NCI-H1436 (cell line): ENCODE measurements at places on chromosomes 1 and 21.

DNA sequence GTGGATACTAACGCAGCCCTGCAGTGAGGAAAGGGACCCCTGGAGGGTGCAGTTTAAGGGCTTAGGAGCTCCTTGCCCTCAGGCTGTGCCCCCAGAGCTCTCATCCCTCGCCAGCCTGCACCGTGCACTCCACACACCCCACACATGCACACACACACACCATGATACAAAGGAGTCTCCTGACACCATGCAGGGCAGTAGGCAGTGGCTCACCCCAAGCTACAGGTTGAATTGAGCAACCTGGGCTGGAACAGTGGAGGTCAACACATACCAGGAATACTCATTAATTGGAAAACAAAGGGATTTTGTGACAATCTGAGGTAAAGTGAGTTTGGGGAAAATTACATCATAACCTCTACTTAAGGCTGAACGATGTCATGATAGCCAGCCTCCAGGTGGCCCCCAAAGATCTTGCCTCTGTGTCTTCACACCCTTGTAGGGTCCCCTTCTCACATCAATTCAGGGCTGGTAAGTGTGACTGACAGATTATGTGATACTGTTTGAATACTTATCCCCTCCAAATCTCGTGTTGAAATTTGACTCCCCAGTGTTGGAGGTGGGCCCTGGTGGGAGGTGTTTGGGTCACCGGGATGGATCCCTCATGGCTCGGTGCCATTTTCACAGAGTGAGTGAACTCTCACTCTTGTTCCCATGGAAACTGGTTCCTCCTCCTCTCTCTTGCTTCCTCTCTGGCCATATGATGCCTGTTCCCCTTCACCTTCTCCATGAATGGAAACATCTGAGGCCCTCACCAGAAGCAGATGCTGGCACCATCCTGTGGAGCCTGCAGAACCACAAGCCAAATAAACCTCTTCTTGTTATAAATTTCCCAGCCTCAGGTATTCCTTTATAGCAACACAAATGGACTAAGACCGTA lies 111.0 kb upstream of the RAB4A start:
- DNase-seq, result peak; percentile 40

DNA sequence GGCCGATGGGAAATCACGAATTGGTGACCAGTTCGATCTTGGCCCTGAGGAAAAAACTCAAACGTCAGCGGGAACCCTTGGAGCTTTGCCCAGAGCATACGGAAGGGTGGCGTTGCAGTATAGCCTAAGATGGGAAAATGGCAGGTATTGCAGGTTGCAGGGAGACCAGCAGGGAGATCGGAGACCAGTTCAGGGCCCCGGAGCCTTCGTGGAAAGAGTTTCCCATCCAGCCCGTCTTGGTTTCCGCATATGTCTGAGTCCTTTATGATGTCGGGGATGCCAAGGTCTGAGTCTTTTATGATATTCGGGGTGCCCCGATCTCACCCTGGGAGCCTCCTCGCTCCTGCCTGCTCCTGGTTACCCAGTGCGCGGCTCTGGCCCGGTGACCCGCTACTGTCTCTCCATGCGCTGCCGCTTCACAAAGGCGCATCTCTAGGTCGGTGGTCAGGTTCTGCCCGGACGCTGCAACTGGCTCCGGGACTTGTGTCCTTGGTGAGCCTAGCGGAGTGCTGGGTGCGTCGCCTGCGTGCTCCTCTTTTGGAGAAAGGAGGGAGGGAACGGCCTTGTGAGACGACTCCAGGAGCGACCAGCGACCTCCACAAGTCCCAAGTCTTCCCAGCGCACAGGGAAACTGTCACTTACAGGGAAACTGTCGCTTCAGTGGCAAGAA lies 94.2 kb downstream of the PRKAB2 start:
- no peak for DNase-seq

GRCh38 chr1:40736085-40736531 lies 44.6 kb downstream of the NFYC start:
- no peak for DNase-seq

DNA sequence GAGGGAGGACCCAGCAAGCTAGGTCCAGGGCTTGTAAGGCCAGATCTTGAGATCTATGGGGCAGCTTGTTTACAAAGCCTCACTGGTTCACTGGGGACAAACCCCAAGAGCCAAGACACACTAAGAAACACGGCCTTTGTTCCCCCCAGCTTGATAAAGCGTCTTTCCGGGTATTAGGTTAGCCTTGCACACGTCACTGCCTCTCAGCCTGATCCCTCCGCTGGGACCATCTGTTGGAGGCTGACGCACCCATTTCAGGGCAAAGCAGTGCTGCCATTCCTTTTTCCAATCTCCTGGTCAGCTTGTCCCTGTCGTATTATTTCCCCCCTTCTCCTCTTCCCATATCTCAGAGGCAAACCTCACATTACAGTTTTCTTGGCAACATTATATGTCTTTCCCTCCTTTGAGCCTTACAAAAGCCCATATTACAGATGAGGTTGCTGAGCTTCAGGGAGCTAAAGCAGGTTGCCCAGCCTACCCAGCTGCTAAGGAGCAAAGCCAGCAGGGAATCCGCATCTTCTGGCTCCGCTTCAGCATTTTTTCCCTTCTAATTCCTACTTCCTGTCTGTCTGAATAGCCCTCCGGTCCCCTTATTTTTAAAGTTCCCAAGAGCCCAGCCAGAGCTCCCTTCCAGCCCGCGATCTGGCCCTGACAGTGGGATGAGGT lies 4.1 kb downstream of the HEYL start:
- DNase-seq, result no peak

- no peak for DNase-seq
These were observed 151.7 kb downstream of the SEC16B start for GRCh38 chr1:177817937-177818875.

- no peak for DNase-seq
These were observed 84.3 kb downstream of the KCNK2 start for GRCh38 chr1:215166886-215167285.

GRCh38 chr1:35576061-35576765 lies 3.1 kb downstream of the TFAP2E start:
- DNase-seq, result no peak

- no peak for DNase-seq
These were observed 10.9 kb downstream of the TNFRSF25 start for GRCh38 chr1:6454856-6455751.

DNA sequence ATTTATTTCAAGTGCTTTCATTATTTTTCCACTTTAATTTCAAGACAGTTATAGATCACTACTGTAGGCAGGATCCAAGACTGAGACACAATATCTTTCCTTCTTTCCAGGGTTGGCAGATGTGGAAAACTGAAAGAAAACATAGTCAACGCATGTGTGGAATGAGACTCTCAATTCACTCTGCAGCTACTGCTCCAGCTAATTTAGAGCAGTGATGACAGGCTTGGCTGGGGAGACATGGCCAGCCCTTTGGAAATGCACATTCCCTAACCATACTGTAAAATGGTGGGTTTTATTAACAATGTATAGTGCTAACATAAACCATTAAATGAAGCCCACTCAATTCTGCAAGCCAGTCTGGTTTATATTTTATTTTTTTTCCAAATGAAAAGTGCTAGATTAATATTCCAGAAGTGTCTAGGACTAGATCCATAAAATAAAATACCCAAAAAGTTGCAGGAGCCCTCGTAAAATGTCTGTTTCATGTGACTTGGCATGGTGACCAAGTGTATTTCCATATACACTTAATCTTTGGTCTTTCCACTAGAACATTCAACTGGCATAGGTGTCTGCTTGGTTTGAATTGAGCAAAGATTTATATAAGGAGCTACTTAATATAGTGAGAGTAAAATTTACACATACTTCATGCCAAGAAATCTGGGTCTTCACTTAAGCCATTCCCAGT lies 32.9 kb downstream of the COL11A1 start:
- DNase-seq, result no peak

DNA sequence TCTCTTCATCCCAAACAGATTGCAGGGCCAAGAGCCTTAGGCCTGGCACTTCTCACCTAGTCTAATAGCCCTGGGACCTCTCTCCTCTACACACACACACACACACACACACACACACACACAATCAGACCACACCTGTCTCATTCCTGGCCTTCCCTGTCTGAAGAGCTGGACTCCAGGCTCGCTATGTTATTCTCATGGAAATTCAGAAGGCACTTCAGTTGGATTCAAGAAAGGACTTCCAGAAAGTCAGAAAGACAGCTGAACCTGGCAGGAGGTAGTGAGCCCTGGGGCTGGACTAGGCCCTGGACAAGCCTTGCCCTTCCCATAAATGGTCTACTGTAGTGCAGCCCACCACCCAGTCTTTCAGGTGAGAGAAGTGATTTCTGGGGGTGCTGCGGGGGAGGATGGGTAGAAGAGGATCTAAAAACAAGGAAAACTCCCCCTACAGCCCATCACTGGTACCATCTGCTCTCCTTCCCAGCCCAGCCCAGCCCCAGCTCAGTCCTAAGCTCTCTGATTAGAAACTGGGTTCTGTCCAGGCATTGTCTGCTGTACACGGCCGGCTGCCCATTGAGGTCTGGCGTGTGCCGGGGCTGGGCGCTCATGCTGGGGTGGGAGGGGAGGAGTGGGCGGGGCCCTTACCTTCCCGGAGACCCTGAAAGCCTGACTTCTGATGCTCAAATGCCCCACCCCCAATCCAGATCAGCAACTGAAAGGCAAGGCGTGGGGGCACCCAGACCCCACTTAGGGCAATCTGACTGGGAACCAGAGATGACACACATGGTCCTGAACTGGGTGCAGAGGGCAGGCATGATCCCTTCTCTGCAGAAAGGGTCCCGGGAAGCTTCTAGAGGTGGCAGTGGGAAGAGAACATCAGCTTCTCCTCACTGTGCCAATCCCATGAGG lies 2.5 kb downstream of the KIF21B start:
- DNase-seq, result peak; percentile 21

GRCh38 chr1:201914456-201915235 lies 25.9 kb downstream of the SHISA4 start:
- DNase-seq, result no peak

- no peak for DNase-seq
These were observed 125.2 kb upstream of the DPYD start for GRCh38 chr1:98045767-98046641.

GRCh38 chr1:10738061-10739058 lies 58.1 kb downstream of the CASZ1 start:
- no peak for DNase-seq

- DNase-seq, result no peak
These were observed 95.9 kb downstream of the GIPC2 start for GRCh38 chr1:78141531-78142231.

DNA sequence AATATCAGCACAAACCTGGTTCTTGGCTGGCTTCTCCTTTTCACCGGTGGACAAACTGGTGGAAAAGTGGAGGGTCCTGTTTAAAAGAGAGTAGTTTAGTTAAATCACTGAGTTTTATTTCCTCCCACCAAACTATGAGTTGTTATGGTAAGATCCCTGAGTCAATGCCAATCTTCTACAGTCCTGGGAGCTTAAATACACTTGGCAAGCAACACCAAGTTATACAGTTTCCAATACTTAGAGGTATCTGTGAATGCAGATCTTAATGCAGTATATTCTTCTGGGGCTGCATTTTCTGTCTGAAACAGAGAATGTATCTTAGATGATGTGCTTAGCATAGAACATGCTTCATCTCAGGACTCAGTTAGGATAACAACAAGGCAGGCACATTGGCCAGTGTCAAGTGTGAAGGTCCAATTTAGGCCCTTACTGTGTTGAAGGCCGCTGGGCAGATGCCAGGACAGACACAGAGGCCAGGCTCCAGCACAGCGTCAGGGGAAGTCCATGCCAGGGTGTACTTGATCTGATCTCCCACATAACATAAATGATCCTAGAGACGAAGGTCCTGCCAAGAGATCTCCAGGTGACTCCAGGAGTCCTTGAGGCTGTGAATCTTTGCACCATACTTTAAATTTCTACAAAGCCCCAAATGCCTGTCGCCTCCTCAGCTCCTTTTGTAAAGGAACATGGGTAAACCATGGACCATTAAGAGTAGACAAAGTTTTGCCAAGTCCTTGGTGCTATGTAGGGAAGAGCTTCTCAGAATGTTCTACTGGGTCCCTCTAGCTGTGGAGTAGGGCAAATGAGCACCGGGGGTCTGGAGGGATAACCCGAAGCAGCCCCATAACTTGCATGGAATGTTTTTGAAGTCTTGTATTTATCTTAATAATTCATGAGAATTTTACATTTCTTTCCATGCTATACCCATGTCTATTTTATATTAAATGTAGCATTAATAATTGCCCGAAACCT lies 76.8 kb downstream of the KCNJ15 start:
- DNase-seq, result no peak

GRCh38 chr1:226506921-226507320 lies 41.6 kb upstream of the STUM start:
- DNase-seq, result no peak

DNA sequence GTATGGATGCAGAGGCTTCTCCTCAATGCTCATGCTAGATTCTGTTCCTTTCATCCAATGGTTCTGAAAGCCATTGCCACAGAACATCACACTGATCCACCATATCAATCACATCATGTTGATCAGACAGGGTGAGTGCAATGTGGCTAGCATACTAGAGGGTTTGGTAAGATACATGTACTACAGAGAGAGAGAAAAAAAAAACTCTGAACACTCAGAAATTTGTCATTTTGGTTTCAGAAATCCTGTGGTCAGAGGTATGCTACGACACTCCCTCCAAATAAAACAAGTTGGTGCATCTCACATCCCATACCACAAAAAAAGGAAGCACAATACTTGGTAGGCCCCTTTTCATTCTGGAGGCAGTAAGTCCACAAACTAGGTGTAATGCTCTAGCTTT lies 35.4 kb downstream of the OR10J1 start:
- no peak for DNase-seq

DNA sequence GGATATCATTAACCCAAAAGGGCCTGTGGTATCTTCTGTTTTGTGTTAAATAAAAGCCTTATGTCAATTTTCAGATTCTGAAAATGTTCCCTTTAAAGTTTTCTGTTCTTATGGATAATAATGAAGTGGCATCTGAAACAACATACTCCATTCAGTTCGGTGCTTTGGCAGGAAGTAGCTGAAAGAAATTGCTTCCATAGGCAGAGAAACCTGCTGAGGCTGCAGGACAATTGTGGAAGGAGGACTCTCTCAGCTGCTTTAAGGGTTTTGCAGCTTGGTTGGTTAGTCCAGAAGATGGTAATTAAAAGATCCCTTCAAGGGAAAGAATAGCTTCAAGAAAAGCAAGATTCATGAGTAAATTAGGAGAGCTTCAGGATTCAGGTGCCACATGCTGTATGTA lies 30.5 kb upstream of the NRIP1 start:
- DNase-seq, result no peak

DNA sequence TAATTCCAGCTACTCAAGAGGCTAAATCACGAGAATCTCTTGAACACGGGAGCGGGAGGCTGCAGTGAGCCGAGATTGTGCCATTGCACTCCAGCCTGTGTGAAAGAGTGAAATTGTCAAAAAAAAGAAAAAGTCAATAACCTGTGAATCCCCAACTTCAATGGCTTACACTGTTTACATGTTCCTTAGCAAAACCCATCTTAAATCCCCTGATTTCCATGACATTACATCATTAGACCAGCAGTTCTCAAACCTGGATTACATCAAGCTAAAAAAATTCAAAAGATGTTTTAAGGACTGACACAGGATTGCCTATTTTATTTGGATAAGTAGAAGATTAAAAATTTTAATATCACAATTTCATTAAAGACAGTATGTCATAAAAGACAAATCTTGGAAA lies 12.4 kb downstream of the GPBP1L1 start:
- no peak for DNase-seq

- DNase-seq, result no peak
These were observed 84.3 kb downstream of the COL11A1 start for GRCh38 chr1:103024051-103024450.
